NT2/D1 (cell line): ENCODE measurements at places on chromosomes 6 and 20.
A peak's percentile ranks its signal among the peaks of the same experiment; 100 is the strongest.

GRCh38 chr20:43994486-43995100 is 79.9 kb downstream of the TOX2 start:
- no peak for DNase-seq

DNA sequence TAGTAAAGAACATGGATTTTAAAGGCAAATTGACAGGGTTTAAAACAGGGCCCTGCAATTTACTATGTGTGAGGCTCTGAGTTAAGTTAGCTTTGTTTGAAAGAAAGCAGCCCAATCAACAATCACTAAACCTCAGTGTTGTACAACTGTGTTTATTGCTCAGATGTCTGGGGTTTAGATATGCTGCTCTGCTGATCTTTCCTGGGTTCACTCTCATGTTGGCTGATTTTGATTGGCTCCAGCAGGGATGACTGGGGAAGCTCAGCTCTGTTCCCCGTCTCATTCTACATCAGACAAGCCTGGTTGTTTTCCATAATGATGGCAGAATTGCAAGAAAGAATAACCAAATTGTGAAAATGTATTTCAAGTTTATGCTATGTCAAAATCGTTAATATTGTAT is 10.9 kb downstream of the C6orf58 start:
- DNase-seq = no peak

- DNase-seq = no peak
Measured at GRCh38 chr6:112991912-112992311, 644.8 kb downstream of the RFPL4B start.

- DNase-seq = no peak
Measured at GRCh38 chr6:137494988-137495702, 951 bp upstream of the OLIG3 start.

- DNase-seq = no peak
Measured at GRCh38 chr6:3618642-3619041, 132.9 kb downstream of the PXDC1 start.

GRCh38 chr6:3118353-3119039 is at the start of gene BPHL:
TSS of gene BPHL (plus strand) at chr6:3118711. CDS start at chr6:3118741, 30 bp downstream.
- peak; percentile 81 for DNase-seq

- peak; percentile 44 for DNase-seq
Measured at GRCh38 chr6:125363824-125364165, 62.0 kb upstream of the HDDC2 start.

GRCh38 chr6:41038205-41038604 is 816 bp downstream of the UNC5CL start:
- no peak for DNase-seq

GRCh38 chr6:15088904-15089568 is 156.8 kb upstream of the JARID2 start:
- no peak for DNase-seq

- peak; percentile 15 for DNase-seq
Measured at GRCh38 chr6:165231581-165232561, 77.5 kb downstream of the C6orf118 start.

DNA sequence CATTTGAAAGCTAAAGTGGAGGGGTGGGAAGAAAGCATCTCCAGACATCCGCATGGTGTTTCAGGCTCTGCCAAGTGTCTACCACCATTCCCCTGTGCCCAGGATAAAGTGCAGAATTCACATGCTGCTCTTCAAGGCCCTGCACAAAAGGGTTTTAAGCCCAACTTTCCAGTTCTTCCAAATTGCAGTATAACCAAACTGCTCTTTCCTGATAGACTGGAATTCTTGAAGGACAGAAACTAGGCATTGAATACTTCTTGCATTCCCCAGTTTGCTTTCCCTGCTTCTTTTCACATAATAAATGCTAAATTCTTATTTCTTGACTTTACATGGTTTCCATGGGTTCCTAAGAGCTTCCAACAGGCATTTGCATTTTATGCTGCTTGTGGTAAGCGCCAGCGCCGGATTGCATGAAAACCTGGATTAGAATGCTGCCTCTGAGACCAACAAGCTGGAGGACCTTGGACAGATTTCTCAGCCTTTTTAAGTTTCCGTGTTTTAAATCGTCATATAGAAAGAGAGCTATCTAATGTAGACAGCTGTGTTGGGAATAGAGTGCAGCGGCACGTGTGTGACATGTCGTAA is 7.9 kb downstream of the SOX4 start:
- no peak for DNase-seq

DNA sequence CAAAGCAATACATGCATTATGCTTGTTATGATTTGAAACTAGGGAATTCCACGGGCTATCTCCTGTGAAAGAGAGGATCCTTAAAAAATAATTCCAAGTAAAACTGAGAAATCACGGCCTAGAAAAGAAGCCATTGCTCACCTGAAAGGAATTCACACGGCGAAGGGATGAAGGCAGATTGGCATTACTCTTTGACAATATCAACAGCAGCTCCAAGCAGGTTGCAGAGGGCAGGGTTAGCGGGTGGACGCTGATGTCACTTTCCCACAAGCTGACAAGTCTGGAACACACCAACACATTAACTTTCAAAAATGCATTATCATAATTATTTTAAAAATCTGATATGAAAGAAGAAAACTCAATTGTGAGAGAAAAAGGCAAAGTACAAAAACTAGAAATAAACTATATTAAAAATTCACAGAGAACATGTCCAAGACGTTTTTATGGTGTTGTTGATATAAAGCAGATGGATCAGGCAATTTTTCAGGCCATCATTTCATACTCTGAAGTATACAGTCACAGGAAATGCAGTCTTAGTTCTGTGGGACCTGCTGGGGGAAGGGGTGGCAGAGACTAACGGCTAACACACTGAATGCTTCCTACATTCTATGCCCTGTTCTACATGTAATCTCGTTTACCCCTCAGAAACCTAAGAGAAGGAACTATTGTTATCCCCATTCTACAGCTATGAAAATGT is 108.3 kb downstream of the UBE3D start:
- no peak for DNase-seq

GRCh38 chr6:118553132-118553531 is 5.0 kb downstream of the PLN start:
- DNase-seq = no peak

- no peak for DNase-seq
Measured at GRCh38 chr6:2900221-2900807, 2.8 kb downstream of the SERPINB9 start.

DNA sequence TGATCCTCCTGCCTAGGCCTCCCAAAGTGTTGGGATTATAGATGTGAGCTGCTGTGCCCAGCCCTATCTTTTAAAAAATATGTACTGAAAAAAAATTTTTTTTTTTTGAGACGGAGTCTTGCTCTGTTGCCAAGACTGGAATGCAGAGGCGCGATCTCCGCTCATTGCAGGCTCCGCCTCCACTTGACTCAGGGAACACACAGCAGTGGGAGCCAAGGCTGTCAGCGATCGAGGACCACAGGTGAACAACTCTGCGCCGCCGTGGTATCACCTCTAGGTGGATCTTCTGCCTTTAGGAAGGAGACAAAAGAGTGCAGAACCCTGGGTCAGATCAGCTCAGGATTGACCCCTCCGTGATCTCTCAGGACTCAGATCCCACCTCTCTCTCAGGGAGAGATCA is 13.7 kb downstream of the RAET1E start:
- no peak for DNase-seq

DNA sequence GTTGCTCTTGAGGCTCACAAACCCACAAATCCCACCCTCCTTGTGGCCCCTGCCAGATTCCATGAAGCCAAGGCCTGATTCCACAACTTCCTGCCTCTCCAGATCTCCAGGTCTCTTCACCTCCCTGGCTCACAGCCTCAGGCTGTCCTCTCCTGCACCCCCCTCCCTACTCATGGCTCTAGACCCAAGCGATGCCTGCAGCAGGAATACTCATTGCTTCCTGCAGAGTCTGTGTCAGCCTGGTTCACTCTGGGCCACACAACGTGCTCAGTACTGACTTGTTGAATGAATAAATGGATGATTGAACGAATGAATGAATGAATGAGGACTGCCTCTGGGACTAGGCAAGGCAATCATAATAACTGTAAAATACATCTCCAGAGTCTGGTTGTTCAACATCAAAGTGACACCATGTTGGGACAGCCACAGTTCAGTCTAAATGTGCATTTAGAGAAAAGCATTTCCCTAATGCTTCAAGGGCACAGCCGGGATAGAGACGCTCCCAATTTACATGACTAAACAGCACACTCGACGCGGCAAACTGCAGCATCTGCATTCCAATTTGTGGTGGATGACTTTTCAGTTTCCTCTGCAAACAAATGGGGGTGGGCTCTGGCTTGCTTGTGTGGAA is 139.9 kb downstream of the GRM4 start:
- DNase-seq = peak; percentile 85

DNA sequence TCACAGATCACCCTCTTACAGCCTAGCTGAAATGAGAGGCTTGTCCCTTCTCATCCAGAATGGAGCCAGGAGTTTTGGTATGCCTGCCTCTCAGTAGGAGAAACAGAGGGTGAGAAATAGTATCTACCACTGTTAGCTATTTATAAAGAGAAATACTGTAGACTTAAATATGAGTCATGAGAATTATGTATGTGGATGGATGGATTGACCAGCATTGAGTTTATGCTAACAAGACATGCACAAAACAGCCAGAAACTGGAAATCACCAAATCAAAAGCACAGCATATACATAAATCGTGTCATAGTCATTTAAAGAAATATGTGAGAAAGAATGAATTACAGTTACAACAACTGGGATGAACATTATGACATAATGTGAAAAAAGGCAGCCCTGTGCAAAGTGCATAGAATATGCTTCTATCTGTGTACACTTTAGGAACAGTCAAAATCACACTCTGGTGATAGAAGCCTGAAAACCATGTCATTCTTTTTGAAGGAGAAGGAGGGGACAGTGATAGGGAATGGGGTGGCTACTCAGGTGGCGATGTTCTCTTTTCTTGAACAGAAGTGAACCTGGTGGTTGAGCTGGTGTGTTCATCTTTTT is 79.8 kb upstream of the KIF25 start:
- no peak for DNase-seq

GRCh38 chr20:53660078-53660909 is 66.7 kb upstream of the ZNF217 start:
- no peak for DNase-seq

GRCh38 chr6:11486486-11486885 is 51.1 kb upstream of the TMEM170B start:
- no peak for DNase-seq

DNA sequence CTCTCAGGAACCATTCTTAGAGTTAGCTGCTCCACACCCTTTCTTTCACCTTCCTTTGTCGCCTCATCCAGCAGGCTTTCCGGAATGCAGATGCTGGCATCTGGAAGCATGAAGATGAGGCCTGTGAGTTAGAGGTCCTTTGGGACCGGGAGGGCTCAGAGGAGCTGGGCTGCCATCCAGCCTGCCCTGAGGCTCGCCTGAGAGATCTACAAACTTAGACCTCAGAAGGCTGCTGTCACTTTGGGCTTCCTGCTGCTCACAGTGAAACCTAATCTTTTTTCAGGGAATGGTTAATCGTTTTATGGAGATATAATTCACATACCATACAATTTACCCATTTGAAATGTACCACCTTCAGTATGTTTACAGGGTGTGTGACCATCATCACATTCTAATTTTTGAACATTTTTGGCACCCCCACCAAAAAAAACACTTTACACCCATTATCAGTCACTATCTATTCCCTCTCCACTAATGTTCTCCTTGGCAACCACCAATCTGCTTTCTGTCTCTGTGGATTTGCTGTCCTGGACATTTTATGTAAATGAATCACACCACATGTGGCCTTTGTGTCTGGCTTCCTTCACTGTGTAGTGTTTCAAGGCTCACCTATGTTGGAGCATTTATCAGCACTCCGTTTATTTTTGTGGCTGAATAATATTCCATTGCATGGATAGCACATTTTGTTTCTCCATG is 20.0 kb upstream of the MPC1 start:
- DNase-seq = no peak

GRCh38 chr6:34926655-34927054 is 37.6 kb downstream of the ANKS1A start:
- DNase-seq = no peak

GRCh38 chr6:17013701-17014100 is 88.1 kb upstream of the STMND1 start:
- DNase-seq = no peak

- no peak for DNase-seq
Measured at GRCh38 chr6:109182578-109182977, 87.3 kb downstream of the CEP57L1 start.

- DNase-seq = no peak
Measured at GRCh38 chr20:62428002-62428372, 648 bp upstream of the RBBP8NL start.

- no peak for DNase-seq
Measured at GRCh38 chr6:145749632-145750031, 14.3 kb upstream of the EPM2A start.

GRCh38 chr20:63639093-63639975 is 12.4 kb upstream of the GMEB2 start:
- DNase-seq = no peak

DNA sequence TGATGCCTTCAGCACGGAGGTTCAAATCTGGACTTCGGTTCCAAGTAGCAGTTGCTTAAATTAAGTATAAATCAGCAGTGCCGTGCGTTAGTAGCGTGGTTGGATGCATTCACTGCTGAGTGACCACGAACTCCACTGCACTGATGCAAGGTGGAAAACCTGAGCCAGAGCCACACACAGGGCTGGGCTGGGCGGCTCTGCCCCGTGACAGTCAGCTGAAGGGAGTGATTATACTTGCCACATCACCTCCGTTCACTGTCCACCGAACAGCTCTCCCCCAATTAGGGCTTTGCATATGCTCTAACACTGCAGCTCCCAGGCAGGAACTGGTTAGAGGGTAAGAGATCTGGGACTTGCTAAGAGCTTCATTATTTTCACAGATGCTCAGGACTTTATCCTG is 22.2 kb downstream of the PPP1R3G start:
- DNase-seq = no peak

DNA sequence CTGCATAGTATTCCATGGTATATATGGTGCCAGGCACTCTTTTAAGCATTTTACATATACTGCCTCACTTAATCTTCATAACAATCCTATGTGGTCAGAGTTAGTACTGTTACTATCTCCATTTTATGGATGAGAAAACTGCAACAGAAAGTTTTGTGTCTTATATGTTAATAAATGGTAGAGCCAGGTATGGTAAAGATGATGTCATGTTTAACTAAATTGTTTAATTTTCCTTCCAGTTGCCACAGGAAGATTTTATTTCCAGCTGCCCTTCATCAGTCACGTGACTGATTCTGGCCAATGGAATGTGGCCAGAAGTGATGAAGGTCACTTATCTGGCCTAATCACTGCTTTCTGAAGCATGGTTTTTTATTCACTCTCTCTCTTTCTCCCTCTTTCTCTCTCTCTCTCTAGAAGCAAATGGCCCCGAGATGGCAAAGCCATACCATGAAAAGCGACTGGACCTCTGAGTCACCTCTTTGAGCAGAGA is 75.7 kb upstream of the BTBD3 start:
- no peak for DNase-seq

GRCh38 chr6:31120151-31120915 is at the start of gene CDSN:
TSS of gene CDSN (minus strand) at chr6:31120446. CDS start at chr6:31120419, 27 bp downstream.
- DNase-seq = no peak

DNA sequence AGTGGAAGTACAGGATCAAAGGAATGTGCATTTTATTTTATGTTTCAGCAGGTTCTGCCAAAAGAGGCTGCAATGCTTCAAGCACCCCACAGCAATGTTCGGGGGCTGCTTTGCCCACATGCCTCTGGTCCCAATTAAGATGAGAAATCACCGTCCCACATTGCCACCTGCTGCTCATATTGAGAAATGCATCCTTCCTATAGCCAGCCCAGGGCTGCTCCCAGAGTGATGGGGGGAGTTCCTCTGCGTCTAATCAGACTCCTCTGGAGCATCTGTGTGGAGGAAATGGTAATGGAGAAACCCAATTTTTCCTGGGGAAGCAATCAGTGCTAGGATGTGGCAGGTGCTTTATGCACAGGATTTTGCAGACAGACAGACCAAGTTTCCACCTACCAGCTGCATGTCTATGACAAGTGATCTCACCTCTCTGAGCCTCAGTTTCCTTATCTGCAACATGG is 33.7 kb downstream of the PTGIS start:
- DNase-seq = peak; percentile 59
